ENCODE measurements at places on chromosomes 6 and 20.

DNA sequence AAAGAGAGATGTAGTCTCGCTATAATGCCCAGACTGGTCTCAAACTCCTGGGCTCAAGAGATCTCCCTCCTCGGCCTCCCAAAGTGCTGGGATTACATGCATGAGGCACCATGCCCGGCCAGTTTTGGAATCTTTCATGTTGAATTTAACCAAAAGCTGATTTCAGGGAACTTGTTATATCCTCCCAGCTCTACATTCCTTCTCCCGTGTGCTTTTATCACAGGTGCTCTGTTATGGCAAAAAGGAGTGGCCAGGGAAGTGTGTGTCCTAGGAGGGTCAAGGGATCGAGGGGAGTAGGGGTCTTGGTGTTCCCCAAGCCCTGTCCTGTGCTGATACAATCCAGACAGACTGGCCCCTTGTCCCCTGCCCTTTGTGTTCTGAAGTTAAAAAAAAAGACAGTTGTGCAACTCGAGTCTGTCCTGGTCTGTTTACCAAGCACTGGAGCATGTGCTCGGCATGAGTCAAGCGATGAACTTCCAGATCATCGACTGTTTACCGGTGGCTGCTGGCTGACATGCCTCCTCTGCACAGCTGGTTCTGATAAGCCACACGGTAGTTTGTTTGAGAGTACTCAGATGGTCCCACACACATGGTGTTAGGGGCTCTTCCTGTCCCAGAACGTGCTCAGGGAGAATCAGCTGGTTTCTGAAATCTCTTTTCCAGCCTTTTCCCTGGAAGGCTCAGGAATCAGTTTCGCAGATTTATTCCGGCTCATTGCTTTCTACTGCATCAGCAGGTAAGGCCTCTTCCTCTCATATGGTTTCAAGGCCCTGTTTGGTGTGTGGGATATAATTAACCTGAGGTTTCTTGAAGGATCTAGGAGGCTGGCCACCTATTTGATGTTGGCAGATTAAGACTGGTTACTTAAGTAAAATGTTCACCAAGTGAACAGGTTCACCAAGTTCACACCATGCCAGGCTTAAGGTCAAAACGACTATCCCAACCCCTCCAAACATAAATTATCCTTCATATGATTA, 52.6 kb upstream of the NAA20 start:
- no peak for DNase-seq

DNA sequence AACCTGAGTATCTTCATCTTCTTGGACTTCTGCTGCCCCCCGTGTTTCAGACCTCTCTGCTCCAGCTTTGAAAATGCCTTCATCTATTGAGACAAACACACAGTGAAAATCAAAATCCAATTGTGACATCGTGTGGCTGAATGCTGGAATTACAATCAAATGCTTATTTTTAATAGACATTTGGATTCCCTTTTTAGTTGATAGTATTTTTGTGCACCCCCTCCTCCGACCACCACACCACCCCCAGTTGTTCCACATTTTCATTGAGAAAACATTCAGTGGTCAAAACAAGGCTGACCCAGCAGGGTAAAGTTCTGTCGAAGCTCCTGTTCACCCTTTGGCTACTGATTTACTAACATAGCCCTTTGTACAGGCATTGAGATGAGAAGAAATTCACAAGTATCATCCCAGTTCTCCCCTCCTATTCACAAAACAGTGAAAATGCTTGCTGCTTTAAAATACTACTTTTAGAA, 79.0 kb downstream of the NRSN1 start:
- DNase-seq, result no peak

DNA sequence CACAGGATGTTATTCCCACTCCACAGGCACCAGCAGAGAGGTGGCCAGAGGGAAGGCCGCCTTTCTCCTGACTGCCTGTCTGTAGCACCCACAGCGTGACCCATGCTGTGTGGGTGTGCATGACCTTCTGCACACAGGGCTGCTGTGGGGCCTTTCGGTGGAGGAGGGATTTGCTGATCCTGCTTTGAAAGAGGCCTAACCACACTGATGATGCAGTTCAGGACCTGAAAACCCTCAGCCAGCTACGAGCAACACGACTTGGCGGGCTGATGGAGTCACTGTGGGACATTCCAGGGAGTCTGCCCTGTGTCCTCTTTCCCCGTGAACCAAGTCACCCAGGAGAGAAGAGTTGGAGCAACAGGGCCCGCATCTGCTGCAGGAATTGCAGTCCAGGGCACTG, 49.1 kb downstream of the SYTL3 start:
- no peak for DNase-seq

DNA sequence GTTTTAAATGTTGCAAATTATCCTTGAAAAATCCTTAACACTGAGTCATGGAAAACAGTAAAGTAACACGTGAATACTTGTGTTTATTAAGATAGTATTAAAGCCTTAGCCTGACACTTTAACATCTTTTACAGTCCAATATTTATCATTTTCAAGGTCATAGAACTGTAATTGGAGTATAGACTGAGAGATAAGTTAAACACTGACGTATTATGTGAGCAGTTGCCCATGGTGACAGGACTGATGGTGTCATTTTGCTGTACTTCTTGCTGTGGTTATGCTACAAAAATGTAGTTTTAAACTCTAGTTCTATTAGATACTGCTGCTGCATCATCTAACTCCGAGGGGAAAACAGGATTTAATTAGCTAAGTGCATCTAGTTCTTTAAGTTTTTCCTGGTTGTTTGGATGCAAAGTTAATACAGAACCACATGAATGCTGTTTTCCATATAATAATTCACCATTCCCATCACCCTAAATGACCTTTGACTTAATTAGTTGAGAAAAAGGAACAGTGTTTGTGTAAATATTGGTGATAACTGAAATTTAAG, 37.8 kb downstream of the SLC2A12 start:
- DNase-seq, result no peak

DNA sequence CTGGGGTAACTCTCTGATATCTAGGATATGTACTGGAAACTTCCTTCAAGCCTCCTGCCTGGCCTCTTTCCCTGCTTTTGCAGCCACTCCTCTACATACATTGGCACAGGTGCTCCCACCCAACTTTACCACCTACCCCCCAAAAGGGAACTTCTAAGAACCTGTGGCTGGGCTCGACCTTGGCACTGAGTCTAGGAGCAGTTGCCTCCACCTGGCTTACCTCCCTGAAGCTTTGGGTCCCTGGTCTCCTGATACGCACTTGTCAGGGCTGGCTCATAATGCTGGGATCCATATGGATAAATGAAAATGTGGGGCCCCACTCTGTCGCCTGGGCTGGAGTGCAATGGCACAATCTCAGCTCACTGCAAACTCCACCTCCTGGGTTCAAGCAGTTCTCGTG, 56.2 kb downstream of the SSR1 start:
- no peak for DNase-seq

DNA sequence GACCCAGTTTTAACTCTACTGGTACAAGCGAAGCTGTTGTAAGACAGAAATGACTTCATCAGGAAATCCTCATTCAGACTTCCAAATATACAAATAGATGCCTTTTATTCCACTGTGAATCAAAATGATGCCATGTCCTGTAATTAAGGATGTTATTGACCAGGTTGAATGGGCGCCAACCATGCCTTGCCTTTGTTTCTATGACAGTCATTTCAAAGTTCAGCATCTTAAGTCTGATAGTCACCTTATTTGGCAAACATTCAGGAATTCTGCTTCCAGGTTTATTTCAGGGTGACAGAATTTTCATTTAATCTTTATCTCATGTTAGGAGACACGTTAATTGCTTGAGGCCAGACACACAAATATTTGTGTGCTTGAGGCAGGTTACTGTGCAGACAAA, 592.8 kb upstream of the JAG1 start:
- DNase-seq, result no peak

- no peak for DNase-seq
Measured at GRCh38 chr6:161870236-161870901, 596.5 kb upstream of the AGPAT4 start.

GRCh38 chr20:51867251-51867650, 64.9 kb upstream of the SALL4 start:
- no peak for DNase-seq

- no peak for DNase-seq
Measured at GRCh38 chr20:1669304-1669703, 11.7 kb upstream of the SIRPG start.

- DNase-seq, result no peak
Measured at GRCh38 chr6:33781131-33781975, 7.6 kb downstream of the LEMD2 start.

- no peak for DNase-seq
Measured at GRCh38 chr6:89242574-89243330, 25.6 kb upstream of the GABRR1 start.

- DNase-seq, result peak; percentile 4
Measured at GRCh38 chr6:13813621-13814175, 659 bp downstream of the MCUR1 start.

DNA sequence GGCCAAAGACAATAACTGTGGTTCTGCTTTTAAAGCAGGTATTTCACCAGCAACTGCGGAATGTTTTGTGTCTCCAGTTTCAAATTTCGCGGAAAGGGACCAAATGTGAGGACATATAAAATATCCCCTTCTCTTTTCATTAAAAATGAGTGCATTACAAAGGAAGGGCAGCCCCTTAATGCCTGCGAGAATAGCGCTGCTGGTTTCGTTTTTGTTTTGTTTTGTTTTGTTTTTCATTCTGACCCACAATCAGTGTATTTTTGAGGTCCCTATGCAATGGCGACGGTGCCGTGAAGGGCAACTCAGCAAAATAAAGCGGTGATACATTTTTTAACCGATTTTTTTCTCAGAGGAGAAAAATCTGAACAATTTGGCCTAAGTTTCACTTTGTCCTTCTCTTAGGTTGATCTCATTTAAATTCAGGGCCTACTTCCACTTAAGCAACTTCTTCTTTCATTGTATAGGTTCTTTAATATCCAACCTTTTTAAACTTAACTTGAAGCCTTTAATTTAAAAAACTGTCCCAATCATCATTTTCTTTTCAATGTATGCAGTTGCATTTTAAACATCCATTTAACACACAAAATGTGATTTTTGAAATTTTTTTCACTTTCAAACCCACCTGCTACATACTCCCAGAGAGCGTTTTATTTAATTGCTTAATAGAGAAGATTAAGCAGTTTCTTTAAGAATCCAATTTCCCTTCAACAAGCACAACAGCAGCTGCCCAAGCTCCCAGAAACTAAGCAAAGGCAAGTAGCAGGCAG, 2.9 kb upstream of the HIVEP2 start:
- peak; percentile 17 for DNase-seq

- no peak for DNase-seq
Measured at GRCh38 chr6:10196090-10196489, 218.8 kb downstream of the TFAP2A start.

DNA sequence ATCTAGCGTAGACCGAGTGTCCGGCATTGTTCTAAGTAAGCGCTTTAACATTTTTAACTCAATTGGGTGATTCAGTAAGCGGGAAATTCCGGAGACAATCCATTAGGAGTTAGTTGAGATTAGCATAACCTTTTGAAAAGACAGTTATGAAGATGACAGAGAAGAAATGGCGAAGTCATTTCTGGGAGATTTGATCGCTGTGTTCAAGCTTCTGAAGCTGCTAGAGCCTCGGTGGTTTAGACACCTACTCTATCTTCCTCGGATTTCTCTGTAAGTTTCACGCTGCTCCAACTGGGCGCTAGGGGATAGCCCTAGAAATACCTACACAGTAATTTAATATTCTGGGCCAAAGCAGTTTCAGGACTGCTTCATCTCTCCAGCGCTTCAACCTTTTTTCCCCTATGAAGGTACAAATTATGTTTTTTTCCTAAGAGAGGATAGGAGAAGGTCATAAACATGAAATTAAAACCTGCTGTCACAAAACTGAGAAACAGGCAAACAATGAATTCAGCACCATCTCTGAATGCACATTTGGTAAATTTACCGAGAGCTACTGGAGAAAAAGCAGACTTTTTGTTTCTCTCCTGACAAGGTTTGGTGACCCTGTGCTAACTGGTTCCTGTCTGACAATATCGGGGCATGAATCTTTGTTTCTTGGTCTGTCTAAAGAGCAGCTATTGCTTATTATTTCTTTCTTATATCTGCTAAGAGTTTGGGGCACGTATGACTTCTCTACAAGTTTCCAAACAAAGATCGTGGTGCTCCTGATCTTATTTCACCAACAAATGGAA, 22.4 kb downstream of the ZNF311 start:
- DNase-seq, result no peak

DNA sequence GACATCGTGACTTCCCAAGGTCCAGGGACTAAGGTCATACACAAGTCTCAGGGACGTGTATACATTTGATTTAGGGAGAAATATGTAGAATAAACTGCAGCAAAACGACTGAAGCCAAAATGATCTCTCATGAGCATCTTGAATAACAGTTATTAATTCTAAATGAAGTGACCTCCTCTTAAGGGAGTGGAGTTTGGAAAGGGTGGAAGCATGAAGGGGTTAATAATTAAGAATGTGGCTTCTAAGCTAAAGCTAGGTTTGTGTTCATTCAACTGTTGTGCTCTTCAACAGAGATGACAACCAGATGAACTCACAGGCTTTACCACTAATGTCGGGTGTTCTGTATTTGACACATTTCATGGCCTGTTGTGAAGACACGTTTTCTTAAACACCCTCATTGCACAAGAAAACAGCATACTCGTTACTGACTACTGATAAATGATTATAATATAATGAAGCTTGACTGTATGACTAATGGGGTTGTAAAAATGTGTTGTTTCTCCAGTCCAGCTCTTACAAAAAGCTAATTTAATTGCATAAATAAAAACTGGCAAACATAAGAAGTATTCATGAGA, 1.5 kb downstream of the PPP1R14C start:
- DNase-seq, result no peak

GRCh38 chr6:166770216-166771116, 143.4 kb upstream of the RPS6KA2 start:
- DNase-seq, result no peak

- DNase-seq, result no peak
Measured at GRCh38 chr20:47019121-47019824, 124.6 kb downstream of the EYA2 start.

- DNase-seq, result no peak
Measured at GRCh38 chr20:11136691-11137090, 462.9 kb upstream of the JAG1 start.

DNA sequence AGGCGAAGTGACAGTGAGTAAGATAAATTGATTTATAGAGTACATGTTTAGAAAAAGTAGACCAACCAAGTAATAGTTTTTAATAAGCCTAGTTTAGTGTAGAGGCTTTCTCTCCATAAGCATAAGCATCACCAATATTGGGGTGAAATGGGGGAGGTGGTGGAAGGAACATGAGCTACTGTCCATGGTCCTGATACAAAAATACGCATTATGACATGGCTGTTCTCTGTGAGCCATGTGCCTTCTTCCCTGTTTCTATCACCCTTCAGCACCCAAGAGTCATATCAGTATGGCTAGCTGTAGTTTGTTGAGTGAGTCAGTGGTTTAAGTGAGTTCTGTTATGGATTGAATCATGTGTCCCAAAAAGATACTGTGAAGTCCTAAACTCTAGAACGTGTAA, 150.8 kb downstream of the EDN1 start:
- DNase-seq, result no peak

GRCh38 chr6:35603326-35604202, 85.2 kb downstream of the FKBP5 start:
- no peak for DNase-seq

GRCh38 chr6:35601331-35602132, 87.2 kb downstream of the FKBP5 start:
- DNase-seq, result no peak

All from activated CD4-positive, alpha-beta T cell treated with anti-CD3 and anti-CD28 coated beads for 24 hours (primary cell).